ENCODE measurements at places on chromosomes 2 and 18.
A peak's percentile ranks its signal among the peaks of the same experiment; 100 is the strongest.

DNA sequence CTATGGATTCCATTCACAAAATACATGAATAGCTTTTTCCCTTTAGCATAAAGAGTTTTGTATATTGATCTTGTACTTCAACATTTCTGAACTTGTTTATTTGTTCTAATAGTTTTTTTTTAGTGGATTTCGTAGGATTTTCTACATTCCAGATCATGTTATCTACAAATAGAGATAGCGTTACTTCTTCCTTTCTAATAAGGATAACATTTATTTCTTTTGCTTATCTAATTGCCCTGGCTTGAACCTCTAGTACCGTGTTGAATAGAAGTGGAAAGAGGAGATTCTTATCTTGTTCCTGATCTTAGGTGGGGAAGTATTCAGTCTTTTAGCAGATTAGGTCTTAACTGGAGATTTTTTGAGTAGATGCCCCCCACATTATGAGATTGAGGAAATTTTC is 9.5 kb downstream of the UGT1A6 start:
- DNase-seq = no peak

GRCh38 chr18:23900994-23901393 is 113.6 kb upstream of the TTC39C start:
- peak; percentile 3 for DNase-seq

GRCh38 chr2:55231546-55232083 is 478 bp downstream of the CLHC1 start:
- DNase-seq = no peak

GRCh38 chr2:2045141-2045540 is 285.9 kb downstream of the MYT1L start:
- DNase-seq = peak; percentile 82

DNA sequence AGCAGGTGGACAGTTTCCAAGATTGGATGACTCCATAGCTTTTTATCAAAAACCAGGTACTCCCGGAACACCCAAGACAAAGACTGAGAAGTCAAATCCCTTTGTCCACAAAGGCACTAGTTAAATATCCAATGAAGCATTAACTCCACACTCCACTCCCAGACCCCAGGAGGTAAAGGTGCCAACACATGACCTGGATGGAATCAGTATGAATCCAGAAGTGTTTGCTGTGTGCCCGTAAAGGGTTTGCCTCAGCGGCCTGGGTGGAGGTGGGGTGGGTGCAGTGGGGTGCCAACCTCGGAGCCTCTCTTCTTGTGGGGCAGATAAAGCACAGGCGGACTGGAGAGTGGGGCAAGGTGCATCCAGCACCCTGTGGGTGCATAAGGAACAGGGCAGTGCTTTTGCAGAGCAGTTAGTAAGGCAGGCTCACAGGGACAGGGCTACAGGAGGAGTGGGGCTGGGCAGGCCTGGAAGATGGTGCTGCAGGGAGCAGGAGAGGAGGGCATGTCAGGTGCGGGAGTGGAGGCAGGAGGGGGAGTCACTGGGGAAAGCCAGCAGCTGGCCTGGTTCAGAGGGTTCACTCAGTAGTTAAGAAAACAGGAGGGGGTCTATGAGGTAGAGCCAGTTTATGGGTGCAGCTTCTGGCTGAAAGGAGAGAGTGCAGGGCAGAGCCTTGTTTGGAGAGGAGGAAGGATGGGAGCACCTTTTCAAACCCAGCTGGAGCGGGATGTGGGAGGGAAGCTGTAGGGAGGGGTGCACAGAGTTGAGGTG is 208.4 kb upstream of the SMAD2 start:
- DNase-seq = no peak

GRCh38 chr18:8807488-8807805 is 102.1 kb downstream of the MTCL1 start:
- no peak for DNase-seq

GRCh38 chr2:63665846-63666475 is 77.2 kb downstream of the MDH1 start:
- DNase-seq = no peak

DNA sequence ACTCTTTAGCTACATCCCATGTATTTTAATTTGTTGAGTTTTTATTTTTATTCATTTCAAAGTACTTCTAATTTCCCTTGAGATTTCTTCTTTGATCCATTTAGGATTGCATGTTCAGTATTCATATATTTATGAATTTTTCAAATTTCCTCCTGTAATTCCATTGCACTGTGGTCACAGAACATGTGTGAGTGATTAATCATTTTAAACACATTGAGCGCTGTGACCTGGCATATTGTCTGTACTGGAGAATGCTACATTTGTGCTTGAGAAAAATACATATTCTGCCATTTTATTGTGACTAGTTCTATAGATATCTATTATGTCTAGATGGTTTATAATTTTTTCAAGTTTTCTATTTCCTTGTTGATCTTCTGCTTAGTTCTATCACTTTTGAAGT is 353.7 kb downstream of the RAD51AP2 start:
- no peak for DNase-seq

GRCh38 chr2:196604196-196604595 is 35.3 kb upstream of the CCDC150 start:
- DNase-seq = no peak

- DNase-seq = no peak
Measured at GRCh38 chr2:208872591-208872990, 466.0 kb downstream of the PTH2R start.

DNA sequence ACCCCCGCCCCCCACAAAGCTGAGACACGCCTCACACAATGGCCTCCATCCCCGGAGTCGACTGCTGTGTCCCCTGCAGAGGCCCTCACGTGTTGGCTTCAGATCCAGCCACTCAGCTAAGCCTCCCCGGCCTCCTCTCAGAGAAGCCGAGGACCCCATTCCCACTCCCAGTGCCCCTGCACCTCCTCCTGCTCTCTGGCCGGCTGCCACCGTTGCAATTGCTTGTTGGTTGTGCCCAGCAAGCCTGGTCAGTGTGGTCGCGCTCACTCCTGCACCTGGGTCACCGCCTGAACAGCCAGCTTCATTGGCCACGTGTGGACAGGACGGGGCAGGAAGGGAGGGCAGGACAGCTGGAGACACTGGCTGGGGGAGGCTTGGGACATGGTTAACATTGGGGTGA is 191.5 kb upstream of the SALL3 start:
- DNase-seq = no peak

GRCh38 chr2:176104316-176105077 is 2.6 kb upstream of the HOXD11 start:
- no peak for DNase-seq

DNA sequence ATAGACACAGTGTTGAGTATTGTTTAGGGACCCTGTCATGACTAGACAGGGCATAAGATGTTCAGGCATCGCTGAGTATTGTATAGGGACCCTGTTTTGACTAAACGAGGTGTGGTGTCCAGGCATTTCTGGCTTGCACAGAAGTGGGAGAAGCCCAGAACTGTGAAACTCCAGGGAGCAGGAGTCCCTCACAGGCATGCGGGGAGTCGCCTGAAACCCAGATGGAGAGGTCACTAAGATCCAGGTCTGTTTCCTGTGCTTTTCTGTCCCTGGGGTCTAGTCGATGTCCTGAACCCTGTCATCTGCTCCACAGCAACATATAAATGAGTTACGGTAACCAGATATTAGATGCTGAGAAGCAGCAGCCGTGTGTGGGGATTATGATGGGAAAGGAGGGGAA is 469.0 kb upstream of the SALL3 start:
- no peak for DNase-seq

DNA sequence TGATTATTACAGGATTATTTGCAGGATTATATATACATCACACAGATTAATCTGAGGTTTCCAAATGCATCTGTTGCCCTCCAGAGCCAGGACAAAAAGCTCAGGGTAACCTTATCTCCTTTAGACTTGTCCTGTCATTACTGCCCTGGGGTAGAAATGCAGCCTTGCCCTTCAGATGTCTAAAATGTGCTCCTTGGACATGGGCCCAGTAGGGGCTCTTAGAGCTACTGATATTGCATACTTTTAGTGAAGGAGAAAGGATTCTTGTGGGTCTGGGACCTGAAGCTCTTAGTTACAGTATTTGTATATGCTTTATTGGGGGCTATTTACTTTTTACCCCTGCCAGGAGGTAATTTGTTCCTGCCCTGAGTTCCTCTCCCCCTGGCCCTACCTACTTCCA is 56.1 kb downstream of the PRKRA start:
- no peak for DNase-seq

DNA sequence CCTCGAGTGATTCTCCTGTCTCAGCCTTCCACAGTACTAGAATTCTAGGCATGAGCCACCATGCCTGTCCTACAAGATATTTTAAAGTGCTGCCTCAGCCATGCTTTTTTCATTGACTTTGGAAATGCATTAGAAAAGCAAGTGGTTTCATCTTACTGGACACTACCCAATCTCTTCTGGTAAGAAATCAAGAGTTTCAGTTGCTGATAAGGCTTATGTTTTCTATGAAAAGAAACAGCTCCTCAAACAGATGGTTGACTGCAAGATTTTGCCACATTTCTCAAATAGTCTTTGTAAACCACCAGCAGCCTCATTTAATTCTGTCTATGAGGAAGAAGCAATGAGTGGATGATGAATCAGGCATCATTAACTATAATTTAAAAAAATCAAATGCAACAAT is 264.5 kb upstream of the LRP1B start:
- DNase-seq = no peak

GRCh38 chr2:123500346-123500745 is 524.7 kb upstream of the CNTNAP5 start:
- no peak for DNase-seq

- peak; percentile 86 for DNase-seq
Measured at GRCh38 chr2:47519147-47519537, 116.2 kb downstream of the MSH2 start.

GRCh38 chr2:24515831-24516230 is 24.8 kb downstream of the NCOA1 start:
- no peak for DNase-seq

- peak; percentile 62 for DNase-seq
Measured at GRCh38 chr2:88159955-88160415, 10.2 kb upstream of the THNSL2 start.

GRCh38 chr2:11140492-11140891 is 14.8 kb upstream of the SLC66A3 start:
- no peak for DNase-seq

GRCh38 chr2:194020155-194020554 is 1636.9 kb upstream of the SLC39A10 start:
- DNase-seq = no peak

- no peak for DNase-seq
Measured at GRCh38 chr2:182937870-182938269, 71.4 kb upstream of the FRZB start.

GRCh38 chr2:111055735-111056134 is 65.0 kb upstream of the BCL2L11 start:
- DNase-seq = no peak

DNA sequence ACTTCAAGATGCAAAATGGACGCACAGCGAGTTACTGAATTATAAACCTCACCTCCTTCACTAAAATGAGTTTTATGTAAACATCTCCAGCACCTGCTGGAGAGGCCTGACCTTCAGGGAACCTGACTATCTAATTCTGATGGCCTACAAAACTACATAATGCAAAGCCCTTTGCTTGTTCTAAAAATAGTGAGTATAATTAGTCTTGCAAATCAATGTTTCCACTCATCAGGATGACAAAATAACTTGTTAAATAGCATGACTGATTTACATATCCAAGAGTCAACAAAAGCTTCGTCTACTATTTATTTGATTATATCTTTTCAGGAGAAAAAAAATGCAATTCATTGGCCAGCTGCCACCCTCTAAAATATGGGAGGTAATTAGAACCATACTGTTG is 326.3 kb upstream of the MC4R start:
- no peak for DNase-seq

DNA sequence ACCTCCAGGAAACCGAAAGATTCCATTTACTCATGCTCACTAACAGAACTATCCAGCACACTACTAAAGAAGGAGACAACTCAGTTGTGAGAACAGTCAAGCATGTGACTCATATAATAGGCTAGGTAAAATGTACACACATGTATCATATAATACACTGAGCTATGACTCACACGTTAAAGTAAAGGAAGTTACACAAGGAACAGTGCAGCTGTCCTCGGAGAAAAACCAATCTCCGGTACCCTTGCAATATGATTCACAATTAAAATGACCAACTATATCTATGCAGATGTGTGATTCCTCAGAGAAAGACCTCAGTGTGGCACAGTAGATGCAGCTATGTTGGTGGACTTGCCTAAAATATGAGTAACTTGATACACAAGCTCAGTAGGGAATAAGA is 76.5 kb downstream of the STRN start:
- DNase-seq = no peak

GRCh38 chr18:272650-273049 is 4.8 kb upstream of the THOC1 start:
- DNase-seq = no peak

GRCh38 chr2:79660557-79660956 is 147.7 kb downstream of the CTNNA2 start:
- no peak for DNase-seq

GRCh38 chr2:189862751-189863150 is 78.5 kb downstream of the PMS1 start:
- no peak for DNase-seq

GRCh38 chr18:36396190-36396589 is 98.7 kb downstream of the FHOD3 start:
- no peak for DNase-seq

- DNase-seq = no peak
Measured at GRCh38 chr2:10356439-10356811, 53.7 kb downstream of the HPCAL1 start.

- no peak for DNase-seq
Measured at GRCh38 chr2:241088791-241089732, 13.0 kb downstream of the MTERF4 start.

- DNase-seq = no peak
Measured at GRCh38 chr2:57882895-57883515, 163.6 kb upstream of the VRK2 start.

DNA sequence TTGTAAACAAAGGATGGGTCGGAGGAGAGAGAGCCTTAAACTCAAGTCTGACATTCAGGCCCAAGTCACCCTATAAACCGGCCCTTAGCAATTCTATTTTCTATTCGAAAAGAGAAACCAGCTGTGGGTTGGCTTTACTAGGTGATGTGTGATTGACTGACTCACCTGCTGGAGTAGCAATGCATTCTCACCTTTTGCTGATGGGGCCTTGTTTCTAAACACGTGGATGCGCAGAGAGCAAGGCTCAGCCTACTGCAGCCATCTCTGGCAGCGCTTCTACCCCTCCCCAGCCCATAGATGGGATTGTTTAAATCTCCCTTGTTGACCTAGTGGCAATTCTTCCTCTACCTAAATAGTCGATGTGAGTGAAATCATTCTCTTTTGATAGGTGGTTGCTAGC is 138.5 kb downstream of the MEIS1 start:
- DNase-seq = no peak

- peak; percentile 87 for DNase-seq
Measured at GRCh38 chr2:72579591-72580180, 246.1 kb downstream of the EXOC6B start.

- DNase-seq = no peak
Measured at GRCh38 chr2:33555681-33556080, 43.4 kb downstream of the FAM98A start.

Data from spinal cord (tissue), 10 donors.